Activated CD4-positive, alpha-beta T cell treated with anti-CD3 and anti-CD28 coated beads for 24 hours (primary cell): ENCODE measurements at places on chromosomes 5 and 9.

DNA sequence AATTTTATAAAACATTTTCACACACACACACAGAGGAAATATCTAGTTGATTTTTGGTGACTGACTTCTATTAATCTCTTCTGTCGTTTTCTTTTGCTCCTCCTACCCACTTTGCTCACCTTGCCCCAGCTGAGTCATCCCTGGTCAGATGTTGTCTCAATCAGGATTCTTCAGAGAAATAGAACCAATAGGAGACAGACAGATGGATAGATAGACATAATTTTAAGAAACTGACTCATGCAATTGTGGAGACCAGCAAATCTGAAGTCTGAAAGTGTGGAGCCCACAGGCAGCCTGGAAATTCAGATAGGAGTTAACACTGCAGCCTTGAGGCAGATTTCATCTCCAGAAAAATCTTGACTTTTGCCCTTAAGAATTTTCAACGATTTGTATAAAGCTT is 37.0 kb upstream of the PIK3R1 start:
- DNase-seq = no peak

DNA sequence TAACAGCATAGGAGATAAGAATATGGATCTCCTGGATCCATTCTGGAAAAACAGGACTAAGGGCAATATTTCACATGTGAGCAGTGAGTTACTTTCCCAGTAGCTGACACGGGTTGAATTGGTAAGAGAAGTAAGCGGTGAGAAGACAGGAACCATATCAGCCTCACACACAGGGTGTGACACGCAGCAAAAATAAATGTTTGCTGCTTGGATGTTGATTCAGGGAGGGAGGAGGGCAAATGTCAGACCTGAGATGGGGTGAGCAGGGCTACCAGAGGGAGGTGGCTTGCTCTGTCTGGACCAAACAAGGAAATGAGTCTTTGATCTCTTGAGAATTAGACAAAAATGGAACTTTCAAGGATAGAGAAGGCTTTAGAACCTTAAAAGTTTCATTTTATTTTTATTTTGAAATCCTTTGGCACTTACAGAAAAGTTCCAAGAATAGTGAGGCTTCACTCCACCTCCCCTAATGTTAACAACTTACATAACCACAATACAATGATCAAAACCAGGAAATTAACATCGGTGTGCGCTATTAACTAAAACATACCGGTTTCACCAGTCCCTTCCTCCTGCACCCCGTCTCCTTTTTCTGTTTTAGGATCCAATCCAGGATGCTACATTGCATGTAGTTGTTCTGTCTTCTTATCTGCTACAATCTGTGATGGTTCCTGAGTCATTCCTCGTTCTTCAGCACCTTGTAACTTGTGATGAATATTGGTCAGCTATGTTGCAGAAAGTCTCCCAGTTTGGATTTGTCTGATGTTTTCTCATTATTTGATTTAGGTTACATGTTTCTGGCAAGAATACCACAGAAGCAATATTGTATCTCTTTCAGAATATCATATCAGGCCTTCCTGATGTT is 20.5 kb upstream of the ARHGEF28 start:
- DNase-seq = no peak

- DNase-seq = no peak
These were observed 709.3 kb downstream of the MAT2B start for GRCh38 chr5:164214698-164215097.

DNA sequence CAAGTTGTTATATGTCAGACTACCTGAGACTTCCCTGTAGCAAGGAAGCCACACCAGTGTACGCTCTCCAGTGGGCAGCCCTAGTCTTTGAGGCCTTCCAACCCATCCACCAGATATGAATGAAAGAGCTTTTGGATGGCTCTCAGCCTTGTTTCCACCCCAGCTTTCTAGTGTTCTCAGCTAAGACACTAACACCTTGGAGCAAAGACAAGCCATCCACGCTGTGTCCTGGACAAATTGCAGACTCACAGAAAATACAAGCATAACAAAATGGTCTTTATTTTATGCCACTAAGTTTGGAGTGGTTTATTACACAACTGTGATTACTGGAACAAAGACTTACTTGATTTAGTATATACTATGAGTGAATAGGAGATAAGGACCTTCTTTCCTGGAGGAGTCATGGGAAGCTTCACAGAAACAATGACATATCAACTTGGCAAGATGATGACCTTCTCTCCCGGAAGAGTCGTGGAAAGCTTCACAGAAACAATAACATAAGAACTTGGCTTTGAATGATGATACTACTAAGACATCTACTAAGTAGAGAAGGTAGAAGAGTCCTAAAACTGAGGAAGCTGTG is 134.0 kb upstream of the VCAN start:
- DNase-seq = no peak

DNA sequence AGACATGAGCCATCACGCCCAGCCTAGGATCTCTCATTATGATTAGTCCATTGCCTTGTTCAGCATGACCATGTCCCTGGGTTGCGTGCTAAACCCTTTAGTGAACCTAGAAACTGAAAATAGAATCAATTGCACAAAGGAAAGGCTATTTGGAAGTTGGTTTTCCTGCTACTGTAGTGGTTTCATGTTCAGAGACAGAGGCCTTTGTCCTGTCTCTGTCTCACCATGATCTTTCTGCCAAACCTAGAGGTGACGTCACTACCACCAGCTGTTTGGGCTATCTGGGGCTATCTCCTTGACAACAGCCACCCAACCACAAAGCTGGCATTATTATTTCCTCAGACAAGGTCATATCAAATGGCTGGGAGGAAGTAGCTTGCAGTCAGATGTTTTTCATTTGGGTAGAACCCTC is 4.0 kb upstream of the CDK5RAP2 start:
- no peak for DNase-seq

DNA sequence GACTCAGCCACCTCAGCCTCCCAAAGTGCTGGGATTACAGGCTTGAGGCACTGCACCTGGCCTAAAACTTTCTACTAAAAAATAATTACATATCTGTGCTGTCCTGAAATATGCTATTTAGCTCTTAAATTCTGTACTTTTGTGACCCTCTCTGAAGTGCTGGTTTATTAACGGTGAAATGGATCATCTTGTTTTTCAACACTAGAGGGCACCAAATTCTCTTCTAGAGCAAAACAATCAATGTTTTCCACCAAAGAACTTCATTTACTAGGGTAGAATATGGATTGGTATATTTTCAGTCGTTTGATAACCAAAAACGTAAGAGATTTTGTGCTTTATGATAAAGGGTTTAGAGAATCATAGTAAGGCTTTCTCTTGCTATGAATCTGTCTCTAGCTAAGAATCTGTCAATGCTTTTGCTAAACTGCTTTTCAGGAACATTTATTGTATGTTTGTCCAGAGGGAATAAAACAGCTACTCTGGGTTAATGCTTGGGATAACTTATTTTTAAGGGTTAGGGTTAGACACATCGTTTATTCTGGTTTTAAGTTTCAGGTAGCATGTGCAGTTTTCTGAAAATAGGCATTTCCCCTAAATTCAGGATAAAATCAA is 63.6 kb downstream of the RNF180 start:
- DNase-seq = no peak

DNA sequence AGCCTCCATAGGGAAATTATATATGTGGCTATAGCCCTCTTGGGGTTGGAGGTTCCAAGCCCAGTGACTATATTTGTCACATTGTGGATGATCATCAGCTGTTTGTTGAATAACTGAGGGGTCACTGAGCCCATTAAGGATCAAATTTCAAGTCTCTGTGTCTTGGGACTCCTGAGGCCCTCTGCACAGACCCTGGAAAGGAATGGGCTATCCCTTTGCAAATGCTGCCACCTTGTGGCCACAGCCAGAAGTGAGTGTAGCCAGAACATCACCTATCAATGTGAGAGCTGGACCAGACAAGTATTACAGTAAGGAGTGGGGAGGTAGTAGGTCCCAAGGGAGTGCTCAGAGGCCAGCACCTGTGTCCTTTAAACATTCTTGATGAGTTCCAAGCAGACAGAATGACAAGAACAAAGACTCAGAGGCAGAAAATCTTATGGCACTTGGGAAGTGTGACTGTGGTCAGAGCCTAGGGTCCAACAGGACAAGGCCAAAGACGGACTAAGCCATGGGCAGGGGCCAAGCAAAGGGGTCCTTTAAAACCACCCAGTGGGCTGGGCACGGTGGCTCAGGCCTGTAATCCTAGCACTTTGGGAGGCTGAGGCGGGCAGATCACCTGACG is 8.2 kb downstream of the RPP25L start:
- DNase-seq = peak; percentile 71

DNA sequence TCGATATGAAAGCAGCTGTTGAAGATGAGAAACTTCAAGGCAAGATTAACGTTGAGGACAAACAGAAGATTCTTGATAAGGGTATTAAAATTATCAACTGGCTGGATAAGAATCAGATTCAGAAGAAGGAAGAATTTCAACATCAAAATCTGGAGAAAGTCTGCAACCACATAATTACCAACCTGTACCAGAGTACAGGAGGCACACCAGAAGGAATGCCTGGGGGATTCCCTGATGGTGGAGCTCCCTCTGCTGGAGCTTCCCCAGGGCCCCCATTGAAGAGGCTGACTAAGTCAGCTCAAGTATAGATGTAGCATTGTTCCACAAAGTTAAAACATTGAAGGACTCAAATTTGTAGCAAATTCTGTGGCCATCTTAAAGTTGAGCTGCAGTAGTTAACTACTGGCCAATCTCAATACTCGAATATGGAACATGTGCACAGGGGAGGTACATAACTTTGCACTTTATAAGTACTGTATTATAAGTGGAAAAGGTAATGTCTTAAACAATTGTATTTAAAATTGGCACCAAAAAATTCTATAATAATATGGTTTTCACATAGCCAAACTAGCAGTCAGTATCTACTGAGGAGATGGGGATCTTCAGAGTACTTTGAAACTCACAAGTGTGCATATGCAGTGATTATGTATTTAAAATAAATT is 237.5 kb downstream of the CHSY3 start:
- DNase-seq = no peak

DNA sequence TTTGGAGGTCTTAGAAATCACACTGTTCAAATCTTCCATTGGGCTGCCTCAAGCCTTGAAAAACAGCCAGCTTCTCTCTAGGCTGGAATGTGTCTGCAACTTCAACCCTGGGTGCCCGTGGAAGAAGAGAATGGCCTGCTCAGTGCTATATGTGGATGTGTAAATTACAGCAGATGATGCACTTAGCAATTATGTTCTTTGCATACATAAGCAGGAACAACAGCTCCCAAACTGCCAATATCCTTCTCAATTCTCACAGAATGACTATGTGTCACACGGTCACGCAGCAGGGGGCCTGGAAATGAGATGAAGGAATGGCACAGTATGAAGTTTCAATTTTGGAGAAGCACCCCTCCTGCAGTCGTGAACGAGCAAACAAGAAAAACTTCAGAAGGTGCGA is 175.2 kb upstream of the SMARCA2 start:
- DNase-seq = no peak

GRCh38 chr5:105230516-105231157 is 1668.0 kb upstream of the NUDT12 start:
- no peak for DNase-seq

- no peak for DNase-seq
These were observed 62.3 kb downstream of the NR6A1 start for GRCh38 chr9:124708633-124709291.

DNA sequence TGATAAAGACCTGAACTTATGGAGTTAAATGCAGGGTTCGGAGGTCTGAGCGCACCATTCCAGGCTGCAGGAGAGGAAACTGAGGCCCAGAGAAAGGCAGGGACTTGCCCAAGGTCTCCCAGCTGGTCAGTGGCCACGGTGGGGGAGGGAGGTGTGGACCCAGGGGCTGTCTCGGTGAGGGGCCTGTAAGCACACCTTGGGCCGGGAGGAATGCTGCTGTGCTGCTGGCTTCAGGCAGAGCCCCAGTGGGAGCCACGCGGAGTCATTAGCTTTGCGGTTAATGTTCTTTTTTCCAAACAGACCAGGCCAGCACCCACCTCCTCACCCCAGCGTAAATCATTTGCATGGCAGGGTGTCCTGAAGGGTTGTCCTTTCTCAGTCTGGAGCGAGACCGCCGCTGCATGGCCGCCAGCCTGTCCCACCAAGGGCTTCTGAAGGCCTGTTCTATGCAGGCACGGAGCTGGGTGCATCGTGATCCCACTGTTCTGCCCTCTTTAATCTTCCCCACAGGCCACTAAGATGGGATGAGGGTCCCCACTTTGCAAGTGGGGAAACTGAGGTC is 35.9 kb downstream of the NEURL1B start:
- no peak for DNase-seq

DNA sequence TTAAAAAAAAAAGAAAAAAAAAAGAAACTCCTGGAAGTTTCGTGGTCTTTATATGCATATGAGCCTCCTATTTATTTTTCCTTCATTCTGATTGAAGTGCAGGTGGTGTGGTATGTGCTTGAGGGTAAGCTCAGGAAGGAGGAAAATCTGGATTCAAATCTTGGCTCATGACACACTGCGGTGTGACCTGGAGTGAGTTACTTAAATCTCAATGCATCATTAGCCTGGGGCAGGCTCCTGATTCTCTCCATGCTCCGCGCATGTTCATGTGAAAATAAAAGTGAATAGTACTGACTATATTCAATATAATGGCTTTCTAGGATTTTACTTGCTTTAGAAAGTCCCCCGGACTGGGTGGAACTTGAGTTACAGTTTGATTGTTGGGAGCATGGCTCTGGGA is 35.6 kb downstream of the PTTG1 start:
- DNase-seq = no peak

- no peak for DNase-seq
These were observed 64.6 kb downstream of the EHMT1 start for GRCh38 chr9:137683262-137683864.
